ENCODE measurements at places on chromosomes 4 and X. TPM values are rescaled to one million over a fixed set of nuclear protein-coding genes. Genes with fewer than 3 reads are reported as not detected.

The ERCC6L gene
- polyA plus RNA-seq = 4.4 TPM

The GAGE2A gene
- not detected for polyA plus RNA-seq

The FGF13 gene
- 22.6 TPM for polyA plus RNA-seq

The BCAP31 gene
- polyA plus RNA-seq = 197 TPM

The DKK2 gene
- 7.0 TPM for polyA plus RNA-seq

The AGTR2 gene
- 120 TPM for polyA plus RNA-seq

The CXXC4 gene
- polyA plus RNA-seq = 7.5 TPM

The NUDT10 gene
- polyA plus RNA-seq = 12.0 TPM

The CNKSR2 gene
- polyA plus RNA-seq = 1.3 TPM

The TMEM187 gene
- polyA plus RNA-seq = 5.9 TPM

The F8A2 gene
- polyA plus RNA-seq = not detected

The FAM9C gene
- 0.33 TPM for polyA plus RNA-seq

The PRDM5 gene
- polyA plus RNA-seq = 16.1 TPM

The FAM120C gene
- 8.4 TPM for polyA plus RNA-seq

All from left renal cortex interstitium (tissue), 4 donors.